ENCODE measurements at places on chromosomes 1 and 21. TPM values are rescaled to one million over a fixed set of nuclear protein-coding genes. Genes with fewer than 3 reads are reported as not detected.

KAZN gene
- 4.9 TPM for total RNA-seq

SLAMF9 gene
- total RNA-seq = 12.1 TPM

PTPRU gene
- 84.0 TPM for total RNA-seq

S100A12 gene
- total RNA-seq = 1.7 TPM

CACNA1S gene
- total RNA-seq = not detected

MMEL1 gene
- 0.96 TPM for total RNA-seq

TMCC2 gene
- total RNA-seq = 0.64 TPM

SLC16A4 gene
- 36.9 TPM for total RNA-seq

TNNT2 gene
- 1.3 TPM for total RNA-seq

MMP23B gene
- 0.64 TPM for total RNA-seq

VWA5B1 gene
- total RNA-seq = not detected

ZSWIM5 gene
- total RNA-seq = not detected

SAMD13 gene
- total RNA-seq = 1.3 TPM

C1orf56 gene
- 1.5 TPM for total RNA-seq

MYOG gene
- not detected for total RNA-seq

PDZK1IP1 gene
- total RNA-seq = 73.0 TPM

KPRP gene
- total RNA-seq = not detected

LYPD8 gene
- not detected for total RNA-seq

C1orf210 gene
- 4.5 TPM for total RNA-seq

ATP6V1G3 gene
- total RNA-seq = not detected

B3GALT2 gene
- not detected for total RNA-seq

TCHH gene
- under 0.01 TPM for total RNA-seq

ERG gene
- under 0.01 TPM for total RNA-seq

NMNAT2 gene
- under 0.01 TPM for total RNA-seq

ARTN gene
- 37.7 TPM for total RNA-seq

CHRM3 gene
- 0.48 TPM for total RNA-seq

TNFAIP8L2 gene
- total RNA-seq = not detected

Data from tracheal epithelial cell (primary cell).